Amygdala (tissue), 56 donors: ENCODE measurements at places on chromosomes 7 and 10.

GRCh38 chr7:132216847-132217525 is 359.3 kb downstream of the PLXNA4 start:
- DNase-seq, result no peak

DNA sequence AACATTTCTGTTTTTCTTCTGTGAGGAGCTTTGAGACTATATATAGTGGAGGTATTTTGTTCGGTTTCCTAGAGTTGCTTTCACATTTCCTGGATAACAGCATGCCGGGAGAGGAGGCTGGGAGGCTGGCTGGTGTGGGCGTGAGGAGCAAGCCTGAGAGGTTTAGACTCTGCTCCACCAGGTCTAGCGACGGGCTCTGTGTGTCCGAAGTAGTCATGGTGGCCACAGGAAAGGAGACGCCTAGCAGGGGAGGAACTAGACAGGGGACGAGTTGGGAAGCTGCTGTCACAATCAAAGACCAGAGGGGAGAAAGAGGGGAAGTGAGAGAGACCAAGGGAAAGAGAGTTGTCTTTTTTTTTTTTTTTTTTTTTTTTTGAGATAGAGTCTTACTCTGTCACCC is 19.6 kb downstream of the PTPRE start:
- no peak for DNase-seq

GRCh38 chr7:151888079-151889067 is 11.5 kb upstream of the PRKAG2 start:
- no peak for DNase-seq

DNA sequence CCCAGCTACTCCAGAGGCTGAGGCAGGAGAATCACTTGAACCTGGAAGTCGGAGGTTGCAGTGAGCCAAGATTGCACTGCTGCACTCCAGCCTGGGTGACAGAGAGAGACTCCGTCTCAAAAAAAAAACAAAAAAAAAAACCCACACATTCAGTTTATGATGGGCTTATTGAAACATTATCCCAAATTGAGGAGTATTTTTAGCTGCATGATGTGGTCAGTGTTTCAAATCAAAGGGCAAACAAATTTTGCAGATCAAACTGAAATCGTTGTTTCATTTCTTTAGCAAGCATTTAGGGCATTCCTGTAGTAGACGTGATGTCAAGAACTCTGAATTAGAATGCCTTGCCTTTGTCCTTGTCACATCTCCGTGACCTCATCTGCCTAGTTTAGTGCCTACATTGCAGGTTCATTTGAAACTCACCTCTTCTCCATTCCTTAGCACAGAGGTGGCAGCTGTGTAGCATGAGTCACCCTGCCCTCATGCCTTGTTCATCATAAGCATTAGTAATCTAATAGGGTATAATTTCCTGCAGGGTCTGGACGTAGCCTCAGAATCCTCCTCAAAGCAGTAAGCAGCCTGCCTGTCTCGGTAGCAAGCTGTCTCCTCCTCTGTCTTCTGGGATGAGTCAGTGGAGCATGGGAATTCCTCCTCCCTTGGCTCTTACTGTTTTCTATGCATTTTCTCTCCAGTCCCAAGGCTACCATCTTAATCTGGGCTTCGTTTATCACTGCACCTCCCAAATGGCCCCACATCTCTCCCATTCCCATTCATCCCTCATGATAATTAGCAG is 73.8 kb downstream of the CUL1 start:
- DNase-seq, result no peak

GRCh38 chr7:141567432-141567831 is 16.2 kb downstream of the AGK start:
- no peak for DNase-seq

DNA sequence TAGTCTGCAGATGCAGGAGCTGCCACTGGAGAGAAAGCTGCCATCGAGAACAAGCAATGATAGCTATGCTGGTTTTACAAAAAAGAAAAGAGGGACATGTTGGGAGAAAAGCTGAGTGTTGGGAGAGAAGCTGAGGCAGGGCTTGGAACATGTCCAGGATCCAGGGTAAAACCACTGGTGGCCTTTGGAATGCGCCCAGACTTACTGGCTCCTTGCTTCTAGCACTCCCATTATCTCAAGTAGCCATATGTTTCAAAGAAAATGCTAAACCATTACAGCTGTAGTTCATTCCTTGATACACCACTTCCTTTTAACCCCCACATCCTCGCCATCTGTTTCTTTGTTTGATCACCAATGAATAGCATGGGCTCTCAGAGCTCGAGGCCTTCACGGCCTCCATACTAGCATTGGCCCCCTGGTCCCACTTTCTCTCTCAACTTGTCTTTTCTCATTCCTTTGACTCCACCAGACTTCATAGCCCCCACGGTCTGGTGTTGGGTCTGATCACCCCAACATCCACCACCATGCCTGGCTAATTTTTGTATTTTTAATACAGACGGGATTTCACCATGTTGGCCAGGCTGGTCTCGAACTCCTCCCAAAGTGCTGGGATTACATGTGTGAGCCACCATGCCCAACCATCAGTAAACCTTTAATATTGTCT is 23.8 kb upstream of the PLAC9 start:
- no peak for DNase-seq

- no peak for DNase-seq
These were observed 31.4 kb upstream of the BTBD16 start for GRCh38 chr10:122239578-122240257.

GRCh38 chr10:70970830-70971229 is 82.5 kb upstream of the PCBD1 start:
- no peak for DNase-seq

DNA sequence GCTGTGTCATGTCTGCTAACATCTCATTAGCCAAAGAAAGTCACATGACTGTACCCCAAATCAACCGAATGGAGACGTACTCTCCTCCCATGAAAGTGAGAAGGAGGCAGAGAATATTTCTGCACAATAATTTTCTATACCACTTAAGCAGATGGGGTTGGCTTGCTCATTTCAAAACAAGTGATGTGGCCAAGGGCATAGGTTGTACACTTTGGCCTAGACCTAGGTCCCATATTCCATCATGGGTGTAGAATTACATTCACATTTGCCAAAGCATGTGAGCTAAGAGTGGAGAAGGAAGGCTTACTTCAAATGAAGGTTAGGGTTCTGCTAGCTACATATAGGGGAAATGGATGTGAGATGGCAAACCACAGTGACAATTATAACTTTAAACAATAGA is 83.0 kb downstream of the ZNF365 start:
- DNase-seq, result no peak

GRCh38 chr7:98945852-98946251 is 67.5 kb downstream of the TRRAP start:
- DNase-seq, result no peak

DNA sequence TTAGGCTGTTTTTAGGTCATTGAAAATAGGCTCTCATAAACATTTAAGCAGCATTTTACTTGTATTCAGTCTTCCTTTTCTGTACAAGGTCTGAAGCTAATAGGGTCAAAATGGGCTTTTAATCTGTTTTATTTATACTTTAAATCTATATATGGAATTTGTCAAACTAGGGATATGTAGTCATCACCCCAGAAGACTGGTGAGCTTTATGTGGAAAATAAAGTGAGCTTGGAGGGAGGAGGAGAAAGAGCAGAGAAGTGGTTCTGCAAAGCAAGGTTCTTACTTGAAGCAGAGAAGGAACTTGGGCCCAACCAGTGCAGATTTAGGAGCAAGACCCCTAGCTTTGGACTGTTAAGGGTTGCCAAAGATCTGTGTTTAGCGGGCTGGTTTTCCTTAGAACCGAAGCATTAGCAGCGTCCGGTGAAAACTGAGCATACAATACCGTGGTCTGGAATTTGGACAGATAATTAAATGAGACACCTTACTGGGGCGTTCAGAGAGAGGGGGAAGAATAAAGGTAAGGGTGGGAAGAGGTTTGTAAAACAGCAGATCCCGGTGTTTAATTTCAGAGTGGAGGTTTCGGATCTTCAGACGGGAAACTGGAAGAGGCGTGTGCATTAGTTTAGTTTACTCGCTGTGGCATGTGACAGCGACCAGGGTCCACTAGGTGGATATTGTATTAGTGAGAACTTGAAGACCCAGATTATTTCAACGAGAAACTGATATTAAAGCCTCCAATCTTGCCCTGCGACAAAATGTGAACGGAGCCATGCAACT is 2.4 kb downstream of the BAMBI start:
- no peak for DNase-seq

- no peak for DNase-seq
These were observed 599.6 kb downstream of the INHBA start for GRCh38 chr7:41103331-41103730.

- DNase-seq, result no peak
These were observed 243.7 kb upstream of the PHYHIPL start for GRCh38 chr10:58932577-58933314.

GRCh38 chr7:100418930-100419659 is 9.4 kb downstream of the ZCWPW1 start:
- DNase-seq, result no peak

DNA sequence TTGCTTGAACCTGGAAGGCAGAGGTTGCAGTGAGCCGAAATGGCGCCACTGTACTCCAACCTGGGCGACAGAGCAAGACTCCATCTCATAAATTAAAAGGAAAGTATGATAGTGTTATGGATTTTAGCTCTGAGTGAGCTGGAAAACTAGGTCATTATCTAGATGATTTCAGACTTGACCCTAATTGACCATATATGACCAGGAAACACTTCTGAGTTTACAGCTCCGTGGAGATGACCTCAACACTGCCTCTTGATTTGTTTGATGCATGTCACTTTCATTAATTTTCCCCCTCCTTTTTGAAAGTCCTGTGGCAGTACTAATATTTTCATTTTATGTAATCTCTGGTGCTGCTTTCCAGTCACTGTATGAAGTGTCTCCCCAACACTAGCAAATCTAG is 7.8 kb upstream of the SEC61A2 start:
- no peak for DNase-seq

- DNase-seq, result no peak
These were observed 19.1 kb upstream of the MTPAP start for GRCh38 chr10:30368065-30368718.

GRCh38 chr10:34528320-34528719 is 286.8 kb downstream of the PARD3 start:
- DNase-seq, result no peak

DNA sequence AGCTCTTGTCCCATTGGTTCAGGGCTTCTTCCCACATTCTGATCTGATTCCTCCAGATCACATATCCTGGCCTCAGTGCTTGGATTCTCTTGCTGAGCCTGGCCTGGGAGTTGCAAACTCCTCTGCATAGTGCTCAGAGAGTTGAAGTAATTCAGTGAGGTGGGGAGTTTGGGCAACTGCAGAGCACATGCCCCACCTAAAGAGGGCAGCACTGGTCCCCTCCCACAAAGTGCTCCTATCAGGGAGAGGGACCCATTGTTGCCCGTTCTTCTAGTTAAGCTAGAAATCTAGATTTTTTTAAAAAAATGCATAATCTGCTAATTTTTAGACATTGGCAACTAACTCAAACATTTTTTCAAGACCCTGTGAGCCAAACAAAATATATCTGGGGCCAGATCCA is 45.1 kb downstream of the CHN2 start:
- DNase-seq, result no peak

GRCh38 chr7:30133736-30134610 is 813 bp upstream of the MTURN start:
- DNase-seq, result no peak

GRCh38 chr10:88157981-88158465 is 294.6 kb downstream of the PTEN start:
- DNase-seq, result no peak

GRCh38 chr10:12372846-12373245 is 23.5 kb downstream of the CAMK1D start:
- no peak for DNase-seq

GRCh38 chr7:130419658-130420057 is 21.2 kb downstream of the CEP41 start:
- DNase-seq, result no peak

GRCh38 chr10:28939281-28940157 is 262.2 kb downstream of the BAMBI start:
- DNase-seq, result no peak

DNA sequence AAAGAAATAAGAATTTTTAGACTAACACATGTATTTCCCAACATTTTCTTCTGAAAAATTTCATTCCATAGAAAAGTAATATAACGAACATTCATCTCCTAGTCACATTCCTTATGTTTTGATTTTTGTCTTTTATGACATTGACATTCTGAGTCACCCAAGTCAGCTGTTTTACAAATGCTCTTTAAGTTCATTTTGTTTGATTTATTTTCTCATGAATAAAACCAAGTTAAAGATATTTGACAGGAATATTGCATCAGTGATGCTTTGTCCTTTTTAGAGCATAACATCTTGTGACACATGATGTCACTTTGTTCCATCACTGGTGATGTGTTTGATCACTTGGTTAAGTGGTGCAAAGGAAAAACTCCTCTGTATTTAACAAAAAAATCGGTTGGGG is 48.4 kb downstream of the HGF start:
- no peak for DNase-seq

- peak; percentile 84 for DNase-seq
These were observed at the start of gene MSRB2 for GRCh38 chr10:23095404-23095965. Gene MSRB2, plus strand, starts transcription at chr10:23095579. Its CDS starts 30 bp downstream, at chr10:23095609.

GRCh38 chr7:157312941-157313340 is 23.9 kb upstream of the DNAJB6 start:
- DNase-seq, result no peak

GRCh38 chr7:130493275-130493873 is 1.5 kb downstream of the MEST start:
- DNase-seq, result no peak

DNA sequence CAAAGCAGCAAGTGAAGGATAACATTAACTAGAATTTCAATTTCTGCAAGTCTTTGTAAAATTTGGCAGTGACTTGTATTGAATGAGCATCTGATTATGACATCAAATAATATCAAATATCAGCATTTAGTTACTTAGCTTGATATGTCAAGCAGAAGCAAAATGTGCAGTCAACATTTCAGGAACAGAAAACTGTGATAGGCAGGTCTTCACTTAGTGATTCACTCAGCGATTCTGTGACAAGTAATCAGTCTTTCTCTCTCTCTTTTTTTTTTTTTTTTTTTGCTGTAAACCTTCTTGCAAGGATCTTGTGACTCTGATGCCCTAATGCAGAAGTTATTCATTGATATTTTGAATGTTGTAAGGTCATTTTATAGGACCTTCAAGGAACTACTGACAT is 307.1 kb downstream of the MTERF1 start:
- DNase-seq, result no peak

- no peak for DNase-seq
These were observed 24.3 kb downstream of the CTTNBP2 start for GRCh38 chr7:117848941-117849340.

DNA sequence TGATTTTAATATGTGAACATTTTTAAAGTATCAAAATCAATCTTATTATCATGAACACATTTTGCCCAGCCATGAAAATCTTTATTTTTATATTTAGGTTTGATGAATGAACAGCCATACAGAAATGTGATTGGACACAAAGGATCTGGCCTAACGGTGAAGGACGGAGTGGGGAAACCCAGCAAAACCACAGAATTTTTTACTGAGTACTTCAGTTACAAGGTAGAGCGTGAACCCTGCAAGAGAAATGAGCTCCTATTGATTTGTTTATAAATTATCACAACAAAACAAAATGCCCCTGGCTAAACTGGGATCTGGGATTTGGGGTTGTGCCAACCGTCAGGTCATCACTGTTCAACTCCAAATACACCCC is 118.8 kb downstream of the JAZF1 start:
- no peak for DNase-seq

GRCh38 chr7:81165070-81165469 is 246.2 kb upstream of the SEMA3C start:
- no peak for DNase-seq

GRCh38 chr7:133859871-133860450 is 267.2 kb upstream of the LRGUK start:
- DNase-seq, result no peak
